ENCODE measurements at places on chromosomes 16 and 17.

DNA sequence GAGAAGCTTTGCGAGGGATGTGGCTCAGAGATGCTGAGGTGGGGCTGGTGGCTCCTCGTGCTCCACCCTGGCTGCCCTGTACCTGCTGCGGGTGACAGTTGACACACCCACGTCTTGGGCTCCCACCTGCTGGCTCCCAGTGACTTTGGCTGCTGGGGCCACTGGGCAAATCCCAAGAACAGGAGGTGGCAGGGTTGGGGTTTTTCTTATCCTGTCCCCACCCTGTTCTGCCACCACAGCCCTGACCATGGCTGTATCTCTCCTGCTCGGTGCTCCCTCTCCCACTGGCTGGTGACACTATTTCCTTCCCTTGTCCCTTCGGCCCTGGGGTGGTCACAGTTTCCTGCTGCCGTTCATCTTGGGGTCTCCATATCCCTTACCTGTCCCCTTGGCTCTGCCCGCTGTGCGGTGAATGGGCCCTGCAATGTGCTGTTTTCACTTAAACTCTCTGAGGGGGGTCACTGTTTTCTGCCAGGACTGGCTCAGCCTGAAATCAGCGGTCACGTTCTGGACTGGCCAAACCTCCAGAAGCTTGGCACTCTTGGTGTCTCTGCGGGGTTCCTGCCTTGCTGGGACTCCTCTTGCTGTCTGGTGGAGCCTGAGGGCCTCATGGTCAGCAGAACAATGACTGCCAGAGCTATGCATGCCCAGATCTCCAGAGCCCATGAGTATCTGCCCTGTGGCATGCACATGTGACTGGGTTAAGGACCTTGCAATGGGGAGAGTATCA lies 144.2 kb downstream of the IRF8 start:
- H3K27ac ChIP-seq = no peak overlapping the region
- peaks cover 7% of the 10 kb centered on the region for H3K4me1 ChIP-seq
- H3K4me3 ChIP-seq = no peak overlapping the region
- no peak for DNase-seq
- H3K36me3 ChIP-seq = no peaks in the 10 kb centered on the region
- no peaks in the 10 kb centered on the region for H3K27me3 ChIP-seq

GRCh38 chr17:65108152-65108551 lies 29.0 kb upstream of the RGS9 start:
- peaks cover 24% of the 10 kb centered on the region for H3K4me1 ChIP-seq
- H3K4me3 ChIP-seq = no peak overlapping the region
- DNase-seq = no peak
- H3K27me3 ChIP-seq = no peaks in the 10 kb centered on the region
- H3K36me3 ChIP-seq = no peaks in the 10 kb centered on the region
- H3K27ac ChIP-seq = no peak overlapping the region

DNA sequence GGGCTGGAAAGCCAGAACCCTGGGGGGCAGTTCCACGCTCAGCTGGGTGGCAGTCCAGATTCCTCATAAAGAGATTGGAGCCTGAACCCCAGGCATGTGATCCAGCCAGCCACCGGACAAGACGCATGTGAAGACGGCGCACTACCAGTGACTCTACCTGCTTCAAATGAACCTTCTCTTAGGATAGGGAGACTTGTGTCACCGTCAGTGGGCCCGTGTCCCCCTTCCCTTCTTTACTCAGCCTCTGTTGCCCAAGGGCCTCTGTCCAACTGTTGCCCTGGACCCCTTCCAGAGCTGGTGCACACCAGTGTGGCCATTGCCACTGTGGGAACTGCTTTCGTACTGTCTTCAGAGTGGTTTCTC lies 18.2 kb downstream of the CLUAP1 start:
- no peaks in the 10 kb centered on the region for H3K27me3 ChIP-seq
- no peaks in the 10 kb centered on the region for H3K4me1 ChIP-seq
- DNase-seq = no peak
- H3K36me3 ChIP-seq = no peaks in the 10 kb centered on the region

GRCh38 chr16:81808933-81809480 lies 29.9 kb downstream of the PLCG2 start:
- no peak for DNase-seq
- H3K36me3 ChIP-seq = no peaks in the 10 kb centered on the region
- H3K27ac ChIP-seq = no peak overlapping the region
- H3K27me3 ChIP-seq = no peaks in the 10 kb centered on the region
- H3K4me1 ChIP-seq = no peaks in the 10 kb centered on the region

DNA sequence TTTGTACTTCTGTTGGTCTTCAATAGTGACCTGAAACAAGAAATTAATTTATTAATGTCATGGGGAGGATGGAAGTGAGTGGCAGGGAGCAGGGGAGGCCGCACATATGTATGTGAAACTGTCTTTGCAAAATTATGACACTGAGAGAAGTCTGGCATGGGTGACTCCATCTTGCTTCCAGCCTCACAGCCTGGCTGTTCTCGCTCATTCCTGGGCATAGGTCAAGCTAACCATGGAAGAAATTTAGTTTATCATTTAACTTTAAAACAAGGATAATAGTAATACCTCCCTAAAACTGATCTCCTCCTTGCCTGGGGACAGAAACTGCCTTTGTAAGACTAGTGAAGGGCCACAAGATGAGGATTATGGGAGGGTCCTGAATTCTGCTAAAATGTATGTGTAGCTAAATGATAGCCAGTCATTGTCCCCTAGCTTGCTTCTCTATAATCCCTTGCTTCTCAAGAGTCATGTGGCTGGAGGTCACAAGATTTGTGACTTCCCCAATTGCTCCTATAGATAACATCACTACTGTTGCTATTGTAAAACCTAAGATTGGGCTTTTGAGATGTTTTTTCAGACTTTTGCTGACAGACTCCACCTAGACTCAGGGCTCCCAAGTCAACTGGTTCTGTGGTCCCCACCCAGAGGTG lies 126.0 kb downstream of the HS3ST3A1 start:
- H3K36me3 ChIP-seq = no peaks in the 10 kb centered on the region
- no peak for DNase-seq
- H3K4me1 ChIP-seq = no peaks in the 10 kb centered on the region

- no peaks in the 10 kb centered on the region for H3K4me1 ChIP-seq
- no peak overlapping the region for H3K27ac ChIP-seq
- H3K27me3 ChIP-seq = no peaks in the 10 kb centered on the region
These were observed 235.1 kb downstream of the ABCC12 start for GRCh38 chr16:47920709-47921108.

DNA sequence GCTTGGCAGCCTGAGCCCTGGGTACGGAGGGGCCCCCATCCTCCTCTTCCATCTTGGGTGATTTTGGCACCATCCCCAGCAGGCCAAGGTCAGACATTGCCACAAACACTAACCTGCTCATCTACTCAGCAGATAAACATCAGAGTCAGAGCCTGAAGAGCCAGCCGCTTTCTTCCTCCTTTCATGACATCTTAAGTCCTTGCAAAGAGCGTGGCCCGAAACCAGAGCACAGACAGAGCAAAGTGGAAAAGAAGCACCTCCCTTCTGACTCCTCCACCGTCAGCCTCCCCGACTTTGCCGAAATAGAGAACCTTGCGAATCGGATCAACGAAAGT lies 60.4 kb upstream of the RPH3AL start:
- H3K36me3 ChIP-seq = no peaks in the 10 kb centered on the region
- H3K4me1 ChIP-seq = peaks cover 9% of the 10 kb centered on the region
- no peak overlapping the region for H3K27ac ChIP-seq
- H3K4me3 ChIP-seq = no peak overlapping the region
